ENCODE measurements at places on chromosomes 7 and 10.

DNA sequence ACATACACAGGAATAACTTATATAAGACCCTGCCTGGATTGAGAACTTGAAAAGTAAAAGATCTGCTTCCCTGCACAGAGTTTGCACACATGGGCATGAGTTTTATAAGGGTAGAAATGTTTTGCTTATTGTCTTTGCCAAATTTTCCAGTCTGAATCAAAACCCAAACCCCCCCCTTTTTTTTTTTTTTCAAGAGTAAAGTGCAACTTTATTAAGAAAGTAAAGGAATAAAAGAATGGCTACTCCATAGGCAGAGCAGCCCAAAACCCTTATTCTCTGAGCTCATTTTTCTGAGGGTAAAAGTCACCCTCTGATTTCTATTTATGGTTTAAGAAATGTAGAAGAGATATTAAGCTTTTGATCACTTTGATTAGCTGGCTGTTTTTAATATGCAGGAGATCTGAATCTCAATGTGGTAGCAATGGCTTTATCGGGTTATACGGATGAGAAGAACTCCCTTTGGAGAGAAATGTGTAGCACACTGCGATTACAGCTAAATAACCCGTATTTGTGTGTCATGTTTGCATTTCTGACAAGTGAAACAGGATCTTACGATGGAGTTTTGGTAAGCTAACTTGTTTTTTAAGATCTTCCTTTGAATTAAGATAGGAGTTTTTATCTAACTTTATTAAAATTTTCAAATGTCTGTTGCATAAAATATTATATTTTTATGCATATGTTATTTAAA, 18.7 kb downstream of the MIOS start:
- no peak for DNase-seq

- no peak for DNase-seq
Observed at GRCh38 chr7:96827701-96828100, 118.1 kb upstream of the SEM1 start.

GRCh38 chr10:119029613-119030420, at the start of gene NANOS1:
TSS of gene NANOS1 (plus strand) at chr10:119029714. CDS start at chr10:119029802, 88 bp downstream.
- DNase-seq, result no peak

DNA sequence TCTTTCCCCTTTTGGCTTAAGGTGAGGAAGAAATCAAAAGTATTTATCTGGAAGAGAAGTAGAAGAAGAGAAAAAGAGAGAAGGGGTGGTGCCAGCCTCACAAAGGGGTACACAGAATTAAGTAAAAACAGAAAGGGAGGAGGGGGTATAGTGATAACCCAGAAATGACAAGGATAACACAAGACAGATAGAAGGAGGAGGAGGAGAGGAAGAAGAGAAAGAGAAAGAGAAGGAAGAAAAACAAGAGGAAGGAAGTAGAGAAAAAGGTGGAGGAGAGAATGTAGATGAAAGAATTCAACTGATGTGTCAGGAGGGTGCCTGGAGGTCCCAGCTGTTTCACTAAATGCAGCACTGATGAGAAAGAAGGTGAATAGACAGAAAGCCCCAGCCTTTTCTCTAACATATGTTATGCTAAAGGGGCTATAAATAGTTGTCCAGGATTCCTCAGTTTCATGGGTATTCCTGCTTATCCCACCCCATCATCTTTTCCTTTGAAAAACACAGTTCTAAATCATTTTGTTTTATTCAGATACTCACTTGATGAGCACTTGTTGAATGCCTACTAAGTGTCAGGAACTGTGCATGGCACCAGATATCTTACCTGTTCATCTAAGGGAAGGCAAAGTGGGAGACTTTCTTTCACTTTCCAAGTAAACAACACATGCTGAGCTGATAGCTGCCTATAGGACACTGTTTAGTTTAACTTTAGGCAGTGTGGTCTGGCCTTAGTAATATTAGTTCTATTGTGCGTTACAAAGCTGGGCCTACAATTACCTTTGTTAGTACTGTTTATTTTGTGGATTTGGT, 8.0 kb downstream of the SEMA3E start:
- no peak for DNase-seq

- no peak for DNase-seq
Observed at GRCh38 chr7:125316466-125316865, 386.8 kb upstream of the POT1 start.

- DNase-seq, result no peak
Observed at GRCh38 chr7:149455175-149455950, 5.5 kb downstream of the ZNF777 start.

DNA sequence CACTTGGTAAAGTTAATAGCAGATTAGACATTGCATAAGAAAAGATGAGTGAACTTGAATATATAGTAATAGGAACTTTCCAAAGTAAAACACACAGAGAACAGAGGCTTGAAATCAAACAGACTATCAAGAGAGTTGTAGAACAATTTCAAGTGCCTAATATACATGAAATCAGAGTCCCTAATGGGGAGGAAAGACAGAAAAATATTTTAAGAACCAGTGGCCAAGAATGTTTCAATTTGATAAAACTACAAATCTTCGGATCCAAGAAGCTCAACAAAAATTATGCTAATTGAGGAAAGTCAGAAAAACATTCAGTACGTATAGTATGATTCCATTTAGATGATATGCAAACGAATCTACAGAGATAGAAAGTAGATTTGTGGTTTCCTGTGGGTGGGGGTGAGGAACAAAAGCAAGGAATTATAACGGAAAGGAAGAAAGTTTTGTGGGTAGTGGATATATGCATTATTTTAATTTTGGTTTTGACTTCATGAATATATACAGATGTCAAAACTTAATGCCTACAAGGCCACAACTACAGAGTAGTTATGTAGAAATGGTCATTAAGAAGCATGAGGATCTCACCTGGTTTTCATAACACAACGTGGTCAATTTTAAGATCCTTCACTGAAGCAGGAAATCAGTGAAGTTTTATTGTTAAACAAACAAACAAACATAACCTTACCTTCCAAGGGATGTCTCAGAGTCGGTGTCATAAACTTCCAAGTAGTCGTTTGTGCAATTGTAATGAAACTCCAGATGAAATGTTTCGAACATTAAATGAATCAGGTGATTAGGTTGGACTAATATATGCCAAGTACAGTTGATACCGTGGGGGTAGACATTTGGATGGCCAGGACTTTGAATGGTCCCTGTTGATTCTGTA, 62.0 kb downstream of the CUBN start:
- no peak for DNase-seq

DNA sequence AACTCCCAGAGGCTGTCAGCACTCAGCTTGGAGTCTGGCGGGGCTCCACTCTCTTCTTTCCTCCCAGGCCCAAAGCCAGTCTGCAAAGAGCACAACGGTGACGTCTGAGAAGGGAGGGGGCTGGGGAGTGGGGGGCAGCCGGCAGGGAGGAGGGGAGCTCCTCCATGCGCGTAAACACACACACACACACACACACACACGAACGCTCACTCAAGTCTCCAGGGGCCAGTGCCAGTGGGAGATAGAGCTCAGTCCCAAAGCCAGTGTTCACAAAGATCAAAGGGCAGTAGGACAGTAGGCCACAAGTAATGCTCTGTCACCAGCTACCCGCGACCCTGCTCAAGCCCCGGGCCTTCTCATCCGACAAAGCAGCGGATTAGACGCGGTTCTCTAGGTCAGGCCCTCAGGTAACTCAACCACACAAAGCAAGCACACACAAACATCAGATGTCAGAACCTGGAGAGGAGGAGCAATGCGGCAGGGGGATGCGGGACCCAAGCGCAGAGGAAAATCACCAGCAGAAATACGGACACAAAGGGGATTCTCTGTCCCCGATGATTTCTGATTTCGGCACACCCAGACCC, 19.9 kb downstream of the TCAF1 start:
- DNase-seq, result no peak

DNA sequence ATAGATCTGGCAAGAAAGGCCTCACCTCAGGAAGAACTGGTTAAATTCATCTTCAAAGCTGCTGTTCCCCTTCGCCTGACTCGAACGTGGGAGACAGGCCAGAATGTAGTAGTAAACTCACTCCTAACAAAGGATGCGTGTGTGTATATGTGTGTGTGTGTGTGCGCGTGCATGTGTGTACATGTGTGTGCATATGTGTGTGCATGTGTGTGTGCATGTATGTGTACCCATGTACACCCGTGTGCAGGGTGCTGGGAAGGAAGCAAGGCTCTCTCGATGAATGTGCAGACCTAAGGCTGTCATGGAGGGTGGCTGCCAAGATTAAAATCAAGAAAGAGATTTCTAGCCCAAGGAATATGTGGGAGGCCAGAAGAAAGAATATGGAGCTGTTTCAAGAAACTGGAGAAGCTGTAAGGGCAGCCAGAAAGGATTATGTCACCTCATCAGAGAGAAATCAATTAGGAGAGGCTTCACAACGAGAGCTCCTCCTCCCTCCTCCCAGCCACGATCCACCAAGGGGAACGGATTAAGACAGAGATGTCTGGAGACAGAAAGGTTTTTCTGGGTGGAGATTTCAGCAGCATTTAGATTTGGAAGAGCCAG, 34.0 kb upstream of the LBX1 start:
- no peak for DNase-seq

- DNase-seq, result no peak
Observed at GRCh38 chr7:40978047-40978446, 724.8 kb downstream of the INHBA start.

- DNase-seq, result no peak
Observed at GRCh38 chr7:54541669-54542625, at the start of gene VSTM2A. TSS of gene VSTM2A (plus strand) at chr7:54542375. CDS start at chr7:54542731, 356 bp downstream.

- DNase-seq, result no peak
Observed at GRCh38 chr7:143934526-143935325, at the start of gene OR2F2. TSS of gene OR2F2 (plus strand) at chr7:143935233. CDS start at chr7:143935233, 0 bp downstream.

- no peak for DNase-seq
Observed at GRCh38 chr7:157635669-157636068, 298.9 kb downstream of the DNAJB6 start.

DNA sequence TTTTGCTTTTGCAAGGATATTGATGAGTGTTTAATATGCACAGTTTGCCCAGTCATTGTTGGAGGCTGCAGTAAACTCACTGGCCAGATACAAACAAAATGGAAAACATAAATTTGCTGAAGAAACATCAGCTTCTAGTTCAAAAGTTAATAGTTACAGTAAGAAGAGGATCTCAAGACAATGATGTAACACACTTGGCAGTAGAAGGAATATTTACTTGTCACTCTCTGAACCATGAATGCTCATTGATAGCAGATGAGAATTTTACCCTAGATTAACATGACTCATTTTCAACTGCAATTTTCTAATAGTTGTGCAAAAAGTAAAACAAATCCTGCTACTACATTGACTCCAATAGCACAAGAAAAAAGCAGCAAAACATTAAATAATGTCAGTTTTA, 47.7 kb downstream of the VWC2 start:
- no peak for DNase-seq

DNA sequence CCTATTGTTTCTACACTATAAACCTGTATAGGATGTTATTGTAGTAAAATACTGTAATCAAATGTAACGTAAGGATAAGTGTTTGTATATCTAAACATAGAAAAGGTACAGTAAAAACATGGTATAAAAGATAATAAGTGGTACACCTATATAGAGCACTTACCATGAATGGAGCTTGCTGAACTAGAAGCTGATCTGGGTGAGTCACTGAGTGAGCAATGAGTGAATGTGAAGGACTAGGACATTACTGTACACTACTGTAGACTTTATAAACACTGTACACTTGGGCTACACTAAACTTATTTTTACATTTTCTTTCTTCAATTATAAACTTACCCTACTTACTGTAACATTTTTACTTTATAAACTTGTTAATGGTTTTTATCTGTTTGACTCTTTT, 732.9 kb upstream of the LRRN3 start:
- no peak for DNase-seq

GRCh38 chr10:77702166-77702565, 64.6 kb upstream of the KCNMA1 start:
- no peak for DNase-seq

GRCh38 chr10:33569702-33570101, 235.2 kb upstream of the NRP1 start:
- DNase-seq, result no peak

- no peak for DNase-seq
Observed at GRCh38 chr7:36732806-36733205, 8.5 kb upstream of the AOAH start.
